ENCODE measurements at places on chromosomes 12 and 14.

DNA sequence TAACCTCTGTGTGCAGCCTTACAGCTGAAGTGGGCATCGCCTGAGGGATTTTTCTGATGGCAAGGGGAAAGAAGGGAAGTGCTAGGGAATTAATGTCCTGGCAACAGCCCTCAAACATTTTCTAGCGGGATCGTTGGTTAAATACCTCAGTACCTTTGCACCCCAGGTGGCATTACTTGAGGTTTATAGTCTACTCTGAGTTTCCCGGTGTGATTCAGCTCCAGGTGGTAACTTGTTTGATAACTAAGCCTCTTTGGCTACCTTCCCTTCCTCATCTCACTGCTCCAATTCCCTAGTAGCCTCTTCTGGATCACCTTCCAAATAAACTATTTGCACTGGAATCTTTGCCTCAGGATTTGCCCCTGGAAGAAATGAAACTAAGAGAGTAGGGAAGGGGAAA, 237.0 kb upstream of the SSTR1 start:
- DNase-seq, result no peak

DNA sequence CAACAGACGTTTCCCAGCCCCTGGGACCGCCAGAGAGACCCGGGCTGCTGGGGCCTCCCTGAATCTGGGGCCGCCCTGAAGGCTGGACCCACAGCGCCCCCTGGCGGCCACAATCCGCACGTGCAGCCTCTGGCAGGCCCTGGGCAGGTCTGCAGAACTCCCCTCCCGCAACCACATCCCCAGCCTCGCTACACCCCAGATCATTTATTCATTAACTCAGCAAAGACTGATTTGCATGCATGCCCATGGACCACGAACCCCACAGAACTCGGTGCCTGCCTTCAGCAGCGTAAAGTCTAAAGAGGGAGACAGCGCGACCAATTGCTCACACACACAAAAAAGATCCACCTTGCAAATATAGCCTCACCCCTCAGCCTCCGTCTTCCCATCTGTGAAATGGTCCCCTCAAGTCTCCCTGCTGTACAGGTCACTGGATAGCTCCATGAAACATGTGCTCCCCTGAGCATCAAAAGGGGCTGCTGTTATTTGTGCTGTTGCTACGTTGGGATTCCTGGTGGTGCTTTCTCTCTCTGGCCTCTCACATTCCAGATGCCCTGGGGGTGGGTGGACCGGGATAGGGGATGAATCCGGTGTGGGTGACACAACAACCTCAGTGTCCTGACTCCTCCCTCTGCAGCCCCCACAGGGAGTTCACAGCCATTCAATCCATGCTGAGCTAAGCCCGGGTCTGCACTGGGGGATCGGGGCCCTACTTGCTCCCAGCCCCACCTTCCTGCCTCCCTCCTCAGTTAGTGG, 96.4 kb downstream of the SCARB1 start:
- peak; percentile 81 for DNase-seq

GRCh38 chr12:113601656-113602263, 130.1 kb upstream of the LHX5 start:
- DNase-seq, result no peak

GRCh38 chr14:103880348-103881267, 33.2 kb upstream of the PPP1R13B start:
- no peak for DNase-seq

DNA sequence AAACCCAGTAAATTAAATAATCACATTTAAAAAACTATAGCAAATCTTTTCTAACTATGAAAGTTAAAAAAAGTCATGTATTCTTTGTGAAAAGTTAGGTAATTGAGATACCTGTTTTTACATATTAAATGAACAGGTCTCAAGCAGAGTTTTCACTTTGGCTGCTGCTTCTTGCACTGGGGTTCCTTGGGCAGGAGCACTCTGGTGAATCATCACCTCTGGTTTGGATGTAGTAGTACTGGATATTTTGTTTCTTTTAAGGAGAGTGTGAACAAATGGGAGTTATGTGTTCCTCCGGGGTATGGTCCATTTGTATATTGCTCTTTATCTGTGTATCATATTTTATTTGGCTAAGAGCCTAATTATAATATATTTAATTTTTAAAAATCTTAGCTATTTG, 82.7 kb downstream of the FUT8 start:
- no peak for DNase-seq

GRCh38 chr12:132429946-132430643, 59.9 kb upstream of the FBRSL1 start:
- peak; percentile 14 for DNase-seq

DNA sequence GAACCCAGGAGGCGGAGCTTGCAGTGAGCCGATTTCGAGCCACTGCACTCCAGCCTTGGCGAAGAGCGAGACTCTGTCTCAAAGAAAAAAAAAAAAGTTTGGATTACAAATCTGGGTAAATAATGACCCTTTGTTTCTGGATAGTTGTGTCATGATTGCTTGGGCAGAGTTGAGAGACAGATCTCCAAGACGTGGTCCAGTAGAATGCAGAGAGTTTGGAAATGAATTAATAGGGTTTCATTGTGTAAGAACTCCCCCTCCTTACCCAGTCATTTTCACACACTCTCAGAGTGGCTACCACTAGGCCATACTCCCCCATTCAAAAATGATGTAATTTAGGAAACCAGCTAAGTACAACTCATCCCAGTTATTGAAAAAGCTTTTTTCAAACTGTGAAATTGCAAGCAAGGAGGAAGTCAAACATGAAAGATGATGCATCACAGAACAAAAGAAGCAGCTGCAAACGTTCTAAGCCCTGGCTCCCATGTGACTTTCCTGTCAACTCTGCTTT, 1331.9 kb downstream of the AACS start:
- DNase-seq, result no peak

GRCh38 chr12:27497446-27497845, 26.6 kb upstream of the PPFIBP1 start:
- no peak for DNase-seq

- DNase-seq, result no peak
Observed at GRCh38 chr12:52527121-52527800, 7.1 kb upstream of the KRT5 start.

DNA sequence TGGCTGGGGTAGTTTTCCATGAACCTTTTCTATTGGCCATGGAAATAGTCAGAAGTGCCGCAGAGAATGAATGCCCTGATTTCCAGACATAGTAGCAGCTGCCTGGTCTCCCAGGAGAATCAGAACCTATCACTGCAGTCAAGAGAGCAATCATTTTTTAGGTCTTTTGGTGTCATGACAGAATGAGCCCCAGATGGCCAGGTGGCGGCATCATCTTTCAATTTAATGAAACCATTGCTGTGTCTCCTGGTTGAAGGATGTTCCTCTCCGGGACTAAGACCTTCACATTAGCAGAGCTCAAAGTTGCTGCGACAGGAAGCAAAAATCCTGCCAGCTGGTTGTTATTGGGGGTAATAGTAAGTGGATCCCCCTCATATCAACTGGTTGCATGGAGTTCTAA, 18.8 kb downstream of the TNFAIP2 start:
- DNase-seq, result no peak

DNA sequence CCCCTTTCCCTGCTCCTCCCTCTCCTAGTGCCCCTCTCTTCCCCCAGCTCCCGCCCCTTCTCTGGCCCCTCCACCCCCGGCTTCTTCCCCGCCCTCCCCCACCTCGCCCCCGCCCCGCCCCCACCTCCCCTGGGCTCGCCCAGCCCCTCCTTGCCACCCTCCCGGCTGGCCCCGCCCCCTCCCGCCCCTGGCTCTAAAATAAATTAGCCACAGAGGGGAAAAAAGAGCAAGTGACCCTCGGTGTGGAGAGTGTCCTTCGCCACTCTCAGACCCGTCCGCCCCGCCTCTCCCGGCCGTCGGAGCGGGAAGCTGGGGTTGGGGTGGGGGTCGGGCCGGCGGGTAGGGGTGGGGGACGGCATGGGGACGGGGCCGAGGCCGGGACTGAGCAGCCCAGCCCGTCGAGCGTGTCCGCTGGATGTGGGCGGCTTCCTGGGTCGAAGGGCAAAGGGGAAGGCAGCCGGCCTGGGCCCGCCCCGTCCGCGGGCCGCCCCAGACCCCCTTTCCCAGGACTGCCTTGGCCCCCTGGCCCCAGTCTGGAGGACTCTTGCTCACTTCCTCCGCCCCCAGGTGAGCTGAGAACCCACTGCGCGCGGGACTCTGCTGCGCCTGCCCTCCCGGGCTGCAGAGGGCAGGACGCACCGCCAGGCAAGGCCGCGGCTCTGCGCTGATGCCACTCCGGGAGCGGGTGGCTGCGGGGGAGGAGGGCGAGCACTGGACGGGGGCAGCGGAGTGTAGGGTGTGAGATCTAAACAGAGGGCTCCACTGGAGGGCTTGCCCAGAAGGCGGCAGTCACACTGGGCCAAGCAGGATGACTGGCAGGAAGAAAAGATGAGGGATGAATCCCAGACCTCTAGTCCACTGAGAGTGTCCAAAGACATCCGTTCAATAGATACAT, 570 bp upstream of the FIGNL2 start:
- DNase-seq, result no peak

DNA sequence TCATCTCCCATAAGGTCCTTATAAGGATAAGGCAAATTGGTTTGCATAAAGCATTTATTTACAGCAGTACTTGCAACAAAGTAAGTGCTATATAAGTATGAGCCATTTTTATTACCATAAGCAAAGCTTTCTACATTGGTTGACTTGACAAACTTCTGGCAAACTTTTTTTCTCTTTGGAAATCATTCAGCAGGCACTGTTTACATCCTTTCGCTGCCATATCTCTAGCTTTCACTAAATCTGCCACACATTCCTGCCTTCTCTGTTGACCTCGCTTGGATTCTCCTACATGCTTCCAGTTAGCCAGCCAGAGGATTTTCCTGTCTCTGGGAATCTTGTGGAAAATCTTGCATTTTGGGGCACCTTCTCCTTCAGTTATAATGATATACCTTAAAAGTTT, 21.8 kb upstream of the HDAC7 start:
- no peak for DNase-seq

DNA sequence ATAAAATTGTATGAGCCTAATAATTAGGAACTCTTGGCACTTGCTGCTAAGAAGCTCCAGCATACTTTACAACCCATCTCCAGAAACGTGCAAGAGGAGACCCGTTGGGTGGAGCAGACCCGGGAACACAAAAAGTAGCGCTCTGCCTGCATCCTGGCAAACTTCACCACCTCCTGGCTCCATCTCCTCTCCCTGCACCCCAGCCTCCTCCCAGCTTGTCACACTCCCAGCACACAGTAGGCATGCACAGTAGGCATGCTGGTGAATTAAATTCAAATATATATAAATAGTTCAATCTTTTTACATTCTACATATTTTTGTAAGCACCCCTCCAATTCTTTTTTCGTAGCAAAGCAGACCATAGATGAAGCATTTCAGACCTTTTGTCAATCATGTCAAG, 1.2 kb downstream of the VSIG10 start:
- no peak for DNase-seq

DNA sequence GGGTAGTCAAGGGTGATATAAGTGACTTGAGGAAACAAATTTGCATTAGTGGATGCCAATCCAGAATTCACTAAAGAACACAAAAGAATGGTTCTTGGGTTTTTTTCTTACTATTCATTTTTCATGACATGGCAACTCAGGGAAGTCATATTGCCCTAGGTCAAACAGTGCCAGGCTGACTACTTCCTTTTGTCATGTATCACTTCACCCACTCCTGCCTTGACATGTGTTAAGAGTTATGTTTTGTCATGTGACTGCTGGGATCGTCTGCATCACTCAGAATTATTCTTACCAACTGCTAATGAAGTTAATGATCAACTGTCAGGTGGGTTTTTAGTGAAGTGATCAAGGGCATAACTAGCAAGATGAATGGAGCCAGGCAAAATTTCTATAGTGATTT, 74.2 kb downstream of the PRORP start:
- DNase-seq, result no peak

DNA sequence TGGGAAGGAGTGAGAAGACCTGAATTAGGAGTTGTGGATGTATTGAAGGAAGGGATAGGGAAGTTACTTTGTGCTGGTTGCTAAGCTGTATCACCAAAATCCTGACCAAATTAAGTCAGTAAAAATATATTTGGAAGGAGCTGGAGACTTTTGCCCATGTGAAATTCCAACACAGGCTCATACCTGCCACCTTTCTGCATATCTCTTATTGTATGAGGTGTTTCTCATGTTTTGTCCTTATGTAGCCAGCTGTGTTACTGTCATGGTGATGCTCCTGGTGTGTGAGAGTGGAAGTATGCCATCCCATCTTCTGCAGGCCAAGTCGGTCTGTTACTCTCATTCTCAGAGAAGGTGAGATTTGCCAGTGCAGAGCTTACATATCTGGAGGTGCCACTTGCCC, 29.4 kb upstream of the RNU6-8 start:
- DNase-seq, result no peak

DNA sequence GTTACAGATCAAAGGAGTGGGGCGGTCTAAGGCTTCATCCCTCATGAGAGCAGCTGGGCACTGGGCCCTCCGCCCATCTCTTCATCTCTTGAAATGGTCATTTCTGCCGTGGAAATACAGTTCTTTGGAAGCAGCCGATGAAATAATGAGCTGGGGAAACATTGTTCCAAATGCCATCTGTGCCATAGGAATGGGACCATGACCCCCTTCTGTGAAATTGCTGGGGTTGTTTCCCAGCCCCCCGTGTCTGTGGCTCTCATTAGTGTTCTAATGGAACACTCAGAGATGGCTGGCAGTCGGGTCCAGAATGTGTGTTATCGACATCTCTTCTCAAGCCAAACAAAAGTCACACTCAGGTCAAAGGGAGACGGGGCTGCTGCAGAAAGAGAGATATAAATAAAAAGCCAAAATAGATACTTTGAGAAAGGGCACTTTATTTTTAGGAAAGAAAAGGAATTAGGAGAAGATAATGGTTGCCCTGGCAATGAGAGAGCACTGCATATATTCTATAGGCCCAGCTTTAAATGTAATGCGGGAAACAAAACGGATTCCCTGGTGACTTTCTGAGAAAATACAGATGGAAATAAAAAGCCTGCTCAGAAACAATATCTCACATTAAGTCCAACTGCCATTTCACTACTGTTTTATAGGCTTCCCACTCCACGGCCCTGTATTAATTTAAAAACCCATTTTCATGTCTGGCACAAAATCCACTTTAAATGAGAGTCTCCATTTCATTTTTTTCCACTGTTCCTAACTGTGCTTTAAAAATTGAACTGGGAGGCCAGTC, 107.1 kb downstream of the TTC8 start:
- DNase-seq, result no peak

- no peak for DNase-seq
Observed at GRCh38 chr12:95214466-95214865, 2.8 kb downstream of the FGD6 start.

GRCh38 chr12:5033883-5034282, 9.8 kb upstream of the KCNA5 start:
- DNase-seq, result no peak

- no peak for DNase-seq
Observed at GRCh38 chr12:82675246-82675645, 11.5 kb upstream of the TMTC2 start.

GRCh38 chr12:70648831-70649230, 11.6 kb upstream of the PTPRB start:
- no peak for DNase-seq
